ENCODE measurements at places on chromosomes 6 and 20.

- DNase-seq = no peak
Observed at GRCh38 chr20:57374931-57375651, 16.1 kb upstream of the RBM38 start.

DNA sequence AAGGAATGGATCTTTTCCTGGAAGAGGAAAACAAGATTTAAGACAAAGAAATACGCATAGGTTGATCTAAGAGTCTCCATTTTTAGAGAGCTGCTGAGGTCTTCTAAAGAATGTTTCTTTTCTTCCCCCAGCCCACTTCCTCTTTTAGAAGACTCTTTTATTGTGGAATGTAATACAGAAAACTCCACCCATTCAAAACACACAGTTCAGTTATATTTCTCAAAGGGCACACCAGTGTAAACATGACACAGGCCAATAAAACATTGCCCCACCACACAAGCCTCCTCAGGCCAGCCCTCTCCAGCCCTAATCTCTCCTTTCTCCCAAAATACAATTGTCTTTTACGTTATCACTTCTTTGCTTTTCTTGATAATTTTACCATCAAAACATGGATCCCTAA lies 42.8 kb downstream of the SLC35B3 start:
- DNase-seq = no peak

DNA sequence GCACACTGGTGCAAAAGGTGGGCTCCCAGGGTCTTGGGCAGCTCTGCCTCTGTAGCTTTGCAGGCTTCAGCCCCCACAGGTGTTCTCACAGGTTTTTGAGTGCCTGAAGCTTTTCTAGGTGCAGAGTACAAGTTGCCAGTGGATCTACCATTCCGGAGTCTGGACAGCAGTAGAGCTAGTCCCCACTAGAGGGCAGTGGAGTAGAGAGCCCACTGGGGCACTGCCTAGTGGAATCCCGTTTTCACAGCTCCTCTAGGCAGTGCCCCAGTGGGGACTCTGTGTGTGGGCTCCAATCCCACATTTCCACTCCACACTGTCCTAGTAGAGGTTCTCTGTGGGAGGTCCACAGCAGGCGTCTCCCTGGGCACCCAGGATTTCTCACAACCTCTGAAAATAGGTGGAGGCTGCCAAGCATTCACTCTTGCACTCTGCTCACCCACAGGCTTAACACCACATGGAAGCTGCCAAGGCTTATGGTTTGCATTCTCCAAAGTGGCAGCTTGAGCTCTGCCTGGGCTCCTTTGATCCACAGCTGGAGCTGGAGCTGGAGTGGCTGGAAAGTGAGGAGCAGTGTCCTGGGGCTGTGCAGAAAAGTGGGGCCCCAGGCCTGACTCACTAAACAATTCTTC lies 86.3 kb upstream of the PROKR2 start:
- no peak for DNase-seq

DNA sequence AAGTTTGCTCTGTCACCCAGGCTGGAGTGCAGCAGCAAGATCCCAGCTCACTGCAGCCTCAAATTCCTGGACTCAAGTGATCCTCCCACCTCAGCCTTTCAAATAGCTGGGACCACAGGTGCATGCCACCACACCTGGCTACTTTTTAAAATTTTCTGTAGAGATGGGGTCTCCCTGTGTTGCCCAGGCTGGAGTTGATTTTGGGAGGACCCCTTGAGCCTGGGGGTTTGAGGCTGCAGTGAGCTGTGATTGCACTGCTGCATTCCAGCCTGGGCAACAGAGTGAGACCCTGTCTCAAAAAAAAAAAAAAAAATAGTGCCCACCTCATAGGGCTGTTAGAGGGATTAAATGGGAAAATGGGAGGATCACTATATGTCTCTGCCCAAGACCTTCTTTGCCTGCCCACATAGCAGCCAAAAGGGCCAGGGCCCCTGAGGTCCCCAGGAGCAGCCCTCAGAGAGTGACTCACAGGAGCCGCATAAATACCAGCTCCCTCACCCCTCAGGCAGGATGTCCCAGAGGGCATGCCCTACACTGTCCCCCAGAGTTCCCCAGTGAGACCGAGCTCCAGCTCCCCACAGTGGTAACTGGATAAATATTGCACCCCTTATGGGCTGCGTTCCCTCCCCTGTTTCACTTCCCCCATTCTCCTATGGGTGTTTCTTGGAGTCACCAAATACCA lies 11.7 kb upstream of the MDGA1 start:
- peak; percentile 29 for DNase-seq

GRCh38 chr6:157613011-157613522 lies 210.0 kb upstream of the SNX9 start:
- DNase-seq = peak; percentile 49

DNA sequence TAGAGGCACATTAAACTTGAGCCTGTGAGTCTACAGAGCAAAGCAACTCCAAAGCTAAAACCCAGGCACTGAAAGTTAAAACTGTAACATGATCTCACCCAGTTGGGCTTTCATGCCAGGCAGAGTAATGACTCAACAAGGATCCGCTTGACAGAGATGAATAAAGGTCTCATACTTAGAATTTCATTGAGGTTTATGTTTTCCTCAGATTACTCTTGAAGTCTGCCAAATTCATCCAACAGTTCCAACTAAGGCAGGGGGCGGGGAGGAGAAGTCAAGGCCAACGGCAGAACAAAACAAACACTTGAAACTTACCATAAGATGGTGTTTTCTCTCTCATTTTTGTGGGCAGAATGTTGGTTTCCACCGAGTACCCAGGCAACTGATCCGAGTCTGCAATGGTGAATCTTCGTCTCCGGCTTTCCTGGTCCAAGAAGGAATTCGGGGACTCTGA lies 54.0 kb upstream of the IPCEF1 start:
- DNase-seq = peak; percentile 43

- no peak for DNase-seq
Observed at GRCh38 chr20:16095226-16095625, 478.0 kb downstream of the KIF16B start.

DNA sequence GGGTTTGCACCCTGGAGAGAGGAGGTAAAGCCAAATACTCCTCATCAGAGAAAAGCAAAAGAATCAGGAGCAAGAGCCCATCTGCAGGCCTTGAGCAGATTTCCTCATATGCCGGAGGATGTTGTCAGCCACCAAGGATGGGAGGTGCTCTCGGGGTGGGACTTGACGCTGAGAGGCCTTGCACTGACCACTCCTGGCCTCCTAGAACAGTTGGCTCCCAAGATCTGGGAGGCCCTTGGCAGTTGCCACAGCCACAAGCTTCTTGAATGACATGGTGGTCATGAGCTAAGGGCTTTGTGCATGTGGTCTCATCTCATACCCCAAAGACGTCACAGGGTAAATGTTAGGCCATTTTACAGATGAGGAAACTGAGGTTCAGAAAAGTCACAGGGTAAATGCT lies 75.2 kb upstream of the PMEPA1 start:
- DNase-seq = no peak

- DNase-seq = no peak
Observed at GRCh38 chr6:161658211-161658610, 384.4 kb upstream of the AGPAT4 start.

- no peak for DNase-seq
Observed at GRCh38 chr6:159372333-159372732, 203.1 kb downstream of the FNDC1 start.

DNA sequence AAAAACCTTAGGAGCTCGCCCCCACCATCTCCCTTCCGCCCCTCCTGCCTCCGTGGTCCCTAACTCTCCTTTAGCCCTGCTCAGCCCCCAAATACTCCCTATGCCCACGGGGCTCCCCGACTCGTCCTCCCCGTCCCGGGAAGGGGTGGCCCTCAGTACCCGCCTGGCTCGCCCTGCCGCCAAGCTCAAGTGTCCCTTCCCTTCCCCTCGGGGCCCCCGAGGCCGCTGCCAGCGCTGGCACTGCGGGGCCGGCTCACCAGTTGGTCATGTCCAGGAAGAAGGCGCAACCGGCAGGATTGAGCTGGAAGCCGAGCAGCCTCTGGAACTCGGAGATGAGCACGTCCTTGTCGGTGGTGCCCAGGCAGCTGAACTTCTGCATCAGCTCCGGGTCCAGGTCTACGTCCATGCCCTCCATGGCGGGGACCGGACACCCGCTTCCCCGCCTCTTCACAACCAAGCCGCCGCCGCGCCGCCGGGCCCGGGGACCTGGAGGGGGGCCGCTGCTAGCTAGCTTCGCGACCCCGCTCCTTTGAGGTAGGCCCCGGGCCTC lies 303 bp downstream of the ILRUN start:
- DNase-seq = no peak

DNA sequence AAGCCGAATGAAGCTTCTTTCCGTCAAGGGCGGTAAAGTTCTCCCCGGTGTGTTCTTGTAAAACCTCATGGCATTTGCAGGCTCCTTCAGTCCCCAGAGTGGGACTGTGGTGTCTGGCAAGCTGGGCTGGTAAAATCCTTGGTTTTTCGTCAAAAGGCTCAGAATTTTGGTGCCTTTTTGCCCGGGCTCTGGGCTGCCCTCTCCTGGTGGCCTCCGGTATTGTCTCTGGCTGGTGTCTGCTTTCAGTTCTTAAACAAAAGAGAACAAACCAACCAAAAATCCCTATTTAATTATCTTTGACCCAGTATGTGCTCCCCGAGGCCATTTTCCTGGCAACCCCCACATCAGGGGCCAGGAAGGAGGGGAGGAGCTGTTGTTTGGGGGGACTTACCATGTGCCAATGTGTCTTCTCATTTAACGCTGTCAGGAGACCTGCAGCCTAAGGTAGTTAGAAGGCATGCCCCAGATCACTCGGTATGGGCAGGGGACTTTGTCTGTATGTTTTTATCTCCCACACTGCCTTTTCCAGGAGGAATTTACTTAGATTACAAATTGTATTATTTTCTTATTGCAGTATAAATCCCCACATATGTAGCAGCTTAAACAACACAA lies 11.1 kb downstream of the CDH4 start:
- DNase-seq = no peak

- DNase-seq = no peak
Observed at GRCh38 chr20:47551841-47552240, 50.2 kb downstream of the NCOA3 start.

DNA sequence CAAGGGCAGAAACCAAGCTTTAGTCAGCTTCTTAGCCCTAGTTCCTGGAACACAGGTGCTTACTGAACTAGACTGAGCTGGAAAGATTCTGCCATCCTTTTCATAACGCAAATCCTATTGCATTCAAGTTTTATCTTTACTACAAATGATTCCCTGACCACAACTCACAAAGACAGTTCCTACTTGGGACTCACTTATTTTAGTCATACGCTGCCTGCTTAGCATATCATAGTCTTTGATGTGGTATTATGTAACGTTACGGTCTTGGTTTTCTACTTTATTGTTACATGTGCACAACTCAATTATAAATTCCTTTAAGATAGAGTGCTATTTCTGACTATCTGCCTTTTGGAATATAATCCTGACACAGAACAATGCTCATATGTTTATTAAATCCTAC lies 59.1 kb downstream of the BLOC1S5 start:
- DNase-seq = no peak

DNA sequence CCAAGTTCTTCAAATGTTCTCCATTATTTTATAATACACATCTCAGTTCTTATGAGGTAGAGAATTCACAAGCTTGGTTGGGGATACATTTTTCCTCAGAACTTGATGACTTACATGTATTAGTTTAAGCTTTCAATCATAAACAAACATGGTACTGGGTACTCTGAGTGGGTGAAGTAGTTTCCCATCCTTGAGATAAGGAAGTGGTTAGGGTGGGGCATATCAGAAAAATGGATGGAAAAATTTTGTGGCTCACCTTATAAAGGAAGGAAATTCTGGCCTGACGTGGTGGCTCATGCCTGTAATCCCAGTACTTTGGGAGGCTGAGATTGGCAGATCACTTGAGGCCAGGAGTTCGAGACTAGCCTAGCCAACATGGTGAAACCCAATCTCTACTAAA lies 52.0 kb downstream of the CD164 start:
- no peak for DNase-seq

- DNase-seq = no peak
Observed at GRCh38 chr6:4668271-4669179, 107.7 kb upstream of the CDYL start.

DNA sequence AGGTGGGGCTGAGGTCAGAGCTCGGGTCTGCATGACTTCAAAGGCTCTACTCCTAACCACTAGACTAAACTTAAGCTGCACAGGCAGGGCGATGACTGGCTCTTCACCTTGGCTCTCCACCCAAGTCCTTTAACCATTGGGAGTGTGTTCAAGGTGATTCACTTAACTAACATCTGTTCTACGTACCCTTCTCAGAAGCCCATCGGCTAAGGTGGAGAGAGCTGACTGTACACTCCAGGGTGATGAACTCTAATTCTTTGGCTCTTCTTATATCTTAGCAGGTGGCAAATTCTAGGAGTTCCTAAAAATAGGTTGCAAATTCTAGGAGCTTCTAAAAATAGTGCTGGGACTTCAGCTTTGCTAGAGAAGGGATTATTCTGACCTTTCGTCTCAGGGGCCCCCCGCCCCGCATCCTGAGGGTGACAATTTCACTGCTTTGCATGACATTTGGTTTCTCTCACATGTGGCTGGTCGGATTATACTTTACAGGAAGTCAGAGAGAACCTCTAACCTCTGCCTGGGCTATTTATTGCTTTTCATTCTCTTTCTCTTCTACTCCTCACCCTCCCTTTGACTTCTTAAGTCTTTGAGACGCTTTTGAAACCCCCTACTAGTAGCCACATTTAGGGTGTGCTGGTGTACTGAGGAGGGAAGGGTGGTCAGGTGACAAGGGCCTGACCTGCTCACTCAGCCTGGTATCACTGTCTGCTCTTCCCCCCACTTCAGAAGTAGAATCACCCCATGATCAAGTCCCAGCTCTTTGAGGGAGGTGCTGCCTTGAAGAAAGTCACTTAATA lies 55.5 kb downstream of the PRDM1 start:
- no peak for DNase-seq

DNA sequence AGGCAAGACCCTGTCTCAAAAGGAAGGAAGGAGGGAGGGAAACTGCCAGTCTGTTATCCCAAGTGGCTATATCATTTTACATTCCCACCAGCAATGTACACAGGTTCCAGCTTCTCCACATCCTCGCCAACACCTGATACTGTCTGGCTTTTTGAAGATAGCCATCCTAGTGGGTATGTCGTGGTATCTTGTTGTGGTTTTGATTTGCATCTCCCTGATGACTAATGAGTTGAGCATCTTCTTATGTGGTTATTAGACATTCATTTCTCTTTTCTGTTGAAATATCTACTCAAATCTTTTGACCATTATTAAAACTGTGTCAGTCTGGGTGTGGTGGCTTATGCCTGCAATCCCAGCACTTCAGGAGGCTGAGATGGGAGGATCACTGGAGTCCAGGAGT lies 47.9 kb upstream of the ARID1B start:
- DNase-seq = peak; percentile 7

GRCh38 chr6:39152262-39152661 lies 37.3 kb upstream of the SAYSD1 start:
- no peak for DNase-seq

All from T1000 (cell line).